ENCODE measurements at places on chromosomes 5 and 9. TPM values are rescaled to one million over a fixed set of nuclear protein-coding genes. Genes with fewer than 3 reads are reported as not detected.

- DNase-seq = no peak
Observed at GRCh38 chr5:147187099-147187540, 47.7 kb upstream of the STK32A start.

- DNase-seq = peak; percentile 68
Observed at GRCh38 chr5:10563945-10564837, at the start of gene ANKRD33B. Gene ANKRD33B (plus strand): TSS chr5:10564070. CDS start chr5:10564468, 398 bp downstream.

GRCh38 chr5:62581836-62582597, 3.4 kb downstream of the LRRC70 start:
- peak; percentile 7 for DNase-seq

The F2RL1 gene
- 0.18 TPM for total RNA-seq
